ENCODE measurements at places on chromosomes 5 and 9. TPM values are rescaled to one million over a fixed set of nuclear protein-coding genes. Genes with fewer than 3 reads are reported as not detected.

DNA sequence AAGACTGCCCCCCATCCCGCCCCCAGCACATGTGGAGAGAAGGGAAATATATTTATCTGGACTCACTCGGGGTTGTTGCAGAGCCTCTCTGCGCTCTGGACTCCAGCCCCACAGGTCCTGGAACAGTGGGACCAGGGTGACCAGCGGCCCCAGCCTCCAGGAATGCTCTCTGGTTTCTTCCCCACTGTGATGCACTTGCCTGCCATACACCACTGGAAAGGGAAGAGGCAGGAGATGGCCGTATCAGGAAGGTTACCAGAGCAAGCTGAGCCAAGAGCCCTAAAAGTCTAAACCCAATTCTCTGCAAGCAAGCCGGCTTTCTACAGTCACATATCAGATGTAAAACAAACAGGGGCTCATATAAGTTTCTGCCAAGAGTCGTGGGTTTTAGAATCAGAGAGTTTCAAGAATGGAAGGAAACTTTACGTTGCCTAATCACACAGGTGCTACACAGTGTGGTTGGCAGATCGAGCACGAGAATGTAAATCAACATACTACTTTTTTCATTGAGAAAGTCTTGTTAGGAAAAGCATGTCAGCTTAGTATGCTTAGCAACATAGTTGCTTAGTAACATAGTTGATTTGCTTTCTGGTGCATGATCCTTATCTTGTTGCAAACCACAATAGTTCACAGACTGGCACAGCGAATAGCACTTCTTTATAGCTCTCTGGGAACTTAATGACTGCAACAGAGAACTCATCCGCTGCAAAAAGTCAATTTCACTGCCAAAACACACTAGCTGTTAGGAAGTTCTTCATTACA, 201.2 kb downstream of the TARS1 start:
- DNase-seq: no peak

GRCh38 chr9:21681641-21682040, 120.8 kb upstream of the MTAP start:
- DNase-seq: no peak

- DNase-seq: no peak
Measured at GRCh38 chr9:6305954-6306563, 22.1 kb upstream of the TPD52L3 start.

DNA sequence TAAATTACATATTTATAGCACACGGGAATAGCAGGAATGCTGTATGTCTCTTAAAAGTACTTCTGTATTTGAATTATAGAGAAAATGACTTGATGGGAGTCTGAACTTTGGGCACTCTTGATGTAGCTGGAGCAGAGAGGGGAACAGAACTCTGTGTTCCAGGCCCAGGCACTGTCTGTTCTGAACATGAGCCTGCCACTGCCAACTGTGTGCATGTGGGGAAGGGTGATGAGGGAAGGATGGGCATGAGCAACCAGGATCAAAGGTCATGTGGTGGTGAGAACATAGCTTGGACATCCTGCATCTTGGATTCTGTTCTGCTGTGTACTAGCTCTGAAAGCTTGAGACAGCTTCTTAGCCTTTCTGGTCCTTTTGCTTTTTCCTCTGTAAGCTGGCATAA, 16.4 kb upstream of the ZBED3 start:
- DNase-seq: no peak

GRCh38 chr5:152403046-152403445, 2.0 kb downstream of the NMUR2 start:
- DNase-seq: no peak

- no peak for DNase-seq
Measured at GRCh38 chr5:39640552-39640951, 215.8 kb upstream of the DAB2 start.

GRCh38 chr5:15566306-15566705, 66.3 kb downstream of the FBXL7 start:
- DNase-seq: no peak

DNA sequence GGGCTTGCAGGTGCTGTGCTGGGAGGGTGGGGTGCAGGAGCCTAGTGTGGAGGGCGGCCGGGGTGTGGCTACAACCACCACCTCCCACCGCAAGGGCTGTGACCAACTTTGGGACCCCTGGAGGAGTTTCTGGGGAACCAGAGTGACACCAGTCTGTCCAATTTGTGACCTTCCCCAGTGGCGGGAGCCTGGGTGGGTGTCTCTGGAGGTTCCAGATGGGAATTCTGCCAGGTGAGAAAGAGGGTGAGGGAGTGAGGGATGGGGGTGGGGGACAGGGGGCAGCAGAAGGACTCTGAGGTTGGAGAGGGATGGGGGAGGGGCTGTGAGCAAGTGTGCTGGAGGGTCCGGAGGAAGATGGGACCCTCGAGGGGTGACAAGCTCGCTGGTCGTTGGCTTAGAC, 4.2 kb upstream of the CACNA1B start:
- no peak for DNase-seq

DNA sequence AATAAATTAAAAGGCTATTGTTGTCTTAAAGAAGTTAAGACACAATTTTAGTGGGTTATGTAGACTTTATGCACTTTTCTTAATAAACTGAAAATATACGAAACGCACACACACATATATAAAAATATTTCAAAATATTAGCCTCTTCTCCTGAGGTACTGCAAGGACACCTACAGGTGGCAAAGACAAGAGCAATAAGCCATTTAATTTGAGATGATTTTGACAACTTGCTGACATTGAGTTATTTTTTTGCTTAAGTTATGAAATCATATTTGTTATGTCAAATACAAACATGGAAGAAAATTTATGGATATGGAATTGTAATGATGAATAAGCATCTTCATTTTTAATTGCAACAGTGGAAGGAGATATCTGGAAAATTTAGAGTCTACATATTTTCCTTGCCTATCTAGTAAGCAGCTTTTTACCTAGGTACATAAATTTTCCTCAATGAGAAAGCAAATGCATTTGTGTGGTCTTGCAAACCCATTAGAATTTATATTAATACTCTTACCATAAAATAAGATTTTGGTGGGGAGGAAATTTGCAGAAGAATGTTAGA, 301.6 kb downstream of the ISL1 start:
- no peak for DNase-seq

DNA sequence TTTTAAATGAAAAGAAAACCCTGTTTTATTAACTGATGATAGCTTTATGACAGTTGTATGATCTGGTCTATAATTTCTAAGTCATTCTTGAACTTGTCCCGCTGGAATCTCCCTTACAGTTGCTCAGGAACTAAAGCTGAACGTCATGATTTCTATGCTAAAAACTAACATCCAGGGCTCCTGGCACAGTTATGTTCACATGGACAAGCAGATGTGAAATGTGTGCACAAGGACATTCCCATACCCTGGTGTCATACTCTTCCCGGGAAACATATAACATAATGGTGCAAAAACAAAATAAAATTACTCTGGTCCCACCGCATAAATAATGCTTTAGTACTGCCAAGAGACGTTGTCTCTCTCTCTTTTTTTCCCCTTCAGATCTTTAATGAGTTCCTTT, 134.9 kb downstream of the PRDM6 start:
- DNase-seq: no peak

DNA sequence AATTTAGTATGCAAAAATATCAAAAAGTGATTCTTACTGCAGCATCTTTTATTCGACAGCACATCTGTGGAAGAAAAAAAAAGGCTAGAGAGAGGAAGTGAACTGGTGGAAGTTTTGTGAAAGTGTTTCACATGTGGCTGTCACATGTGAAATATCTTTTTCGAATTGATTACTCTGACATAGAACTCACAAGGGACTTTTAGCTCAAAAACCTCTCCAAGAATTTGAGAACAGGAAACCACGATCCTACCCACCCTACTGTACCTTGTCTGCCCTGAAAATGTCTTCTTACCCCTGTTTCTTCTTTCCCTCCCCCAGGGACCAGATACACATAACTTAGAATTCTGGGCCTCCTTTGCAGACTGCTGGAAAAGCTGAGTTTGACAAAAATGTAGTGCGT, 106.5 kb upstream of the PRRC1 start:
- DNase-seq: no peak

- DNase-seq: no peak
Measured at GRCh38 chr5:110580625-110581024, 145.8 kb downstream of the TMEM232 start.

The NSG2 gene
- total RNA-seq: not detected

The CYLC2 gene
- not detected for total RNA-seq

The GPSM1 gene
- total RNA-seq: 2.3 TPM

The FAM221B gene
- not detected for total RNA-seq

The ACOT12 gene
- not detected for total RNA-seq
